ENCODE measurements at places on chromosomes 11 and 22. TPM values are rescaled to one million over a fixed set of nuclear protein-coding genes. Genes with fewer than 3 reads are reported as not detected.
A peak's percentile ranks its signal among the peaks of the same experiment; 100 is the strongest.

Gene APOC3
- not detected for total RNA-seq

Gene SMTNL1
- not detected for total RNA-seq

Gene IRAG1
- total RNA-seq = not detected

Gene EXPH5
- total RNA-seq = 17.9 TPM

Gene C11orf65
- 1.5 TPM for total RNA-seq

Gene NLRP10
- 1.3 TPM for total RNA-seq

GRCh38 chr11:132033051-132033450 lies 662.6 kb downstream of the NTM start:
- DNase-seq = no peak

GRCh38 chr11:34667810-34668582 lies 47.1 kb downstream of the EHF start:
- DNase-seq = no peak

DNA sequence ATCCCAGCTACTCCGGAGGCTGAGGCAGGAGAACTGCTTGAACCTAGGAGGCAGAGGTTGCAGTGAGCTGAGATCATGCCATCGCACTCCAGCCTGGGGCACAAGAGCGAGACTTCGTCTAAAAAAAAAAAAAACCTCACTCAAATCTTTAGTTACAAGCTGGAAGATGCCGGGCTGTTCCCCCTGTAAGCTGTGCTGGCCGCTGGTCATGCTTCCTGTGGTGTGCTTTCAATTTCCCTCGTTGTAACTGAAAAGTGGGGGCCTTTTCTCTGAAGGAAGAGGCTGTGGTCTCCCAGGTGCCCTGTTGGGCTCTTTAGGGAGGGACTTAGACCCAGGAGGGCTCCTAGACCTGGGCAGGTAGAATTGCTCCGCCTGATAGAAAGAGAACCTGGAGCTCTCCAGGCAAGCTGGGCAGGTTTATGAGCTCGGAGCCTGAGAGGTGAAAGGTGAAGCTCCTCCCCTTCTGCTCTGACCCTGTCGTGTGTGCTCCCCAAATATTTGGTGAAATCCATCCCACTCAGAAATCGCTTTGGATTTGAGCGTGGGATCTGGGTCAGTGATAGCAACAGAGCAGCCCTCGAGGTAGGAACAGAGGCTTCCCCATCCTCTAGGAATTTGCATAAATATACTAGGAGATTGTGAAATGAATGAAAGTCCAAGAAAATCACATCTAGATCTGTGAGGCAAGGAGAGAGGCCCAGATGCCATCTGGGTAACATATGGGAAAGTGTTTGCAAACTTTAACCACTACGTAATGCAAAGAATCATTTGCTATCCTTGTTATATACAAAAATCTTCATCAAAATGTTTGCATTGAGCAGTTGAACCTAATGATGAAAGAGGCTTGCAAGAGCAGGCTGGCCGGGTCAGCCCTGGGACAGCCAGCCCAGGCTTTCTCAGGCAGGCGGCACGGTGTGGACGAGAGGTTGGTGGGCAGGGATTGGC lies 154.3 kb downstream of the FBXO7 start:
- no peak for DNase-seq

DNA sequence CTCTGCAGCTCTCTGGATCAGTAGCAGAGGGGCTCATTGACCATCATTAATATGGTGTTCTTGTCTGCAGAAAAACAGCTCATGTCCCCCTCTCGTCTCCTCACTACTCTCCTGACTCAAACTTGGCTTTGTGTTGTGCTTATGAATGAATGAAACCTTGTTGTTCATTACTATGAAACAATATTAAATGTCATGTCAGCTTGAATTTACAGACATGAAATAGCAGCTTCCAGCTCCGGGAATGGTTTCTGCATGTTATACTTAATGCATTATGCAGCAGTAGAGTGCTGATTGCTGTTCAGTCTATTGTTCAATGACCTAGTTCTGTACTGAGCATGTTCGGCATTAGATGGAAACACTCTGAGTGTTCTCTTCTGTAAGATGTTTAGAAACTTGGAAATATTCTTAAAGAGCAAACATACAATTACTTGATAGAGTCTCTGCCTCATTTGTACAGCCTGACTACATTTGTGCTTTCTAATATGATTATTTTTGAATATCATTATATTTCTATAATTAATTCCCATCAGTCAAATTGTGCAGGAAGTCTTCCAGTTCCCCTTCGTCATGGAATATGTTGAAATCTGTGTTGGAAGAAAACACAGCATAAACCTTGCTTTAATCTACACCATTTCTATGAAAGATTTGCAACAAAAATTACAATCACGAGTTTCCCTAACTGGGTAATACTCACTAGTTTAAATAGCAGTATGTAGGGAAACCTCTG lies 340.4 kb downstream of the SOX6 start:
- no peak for DNase-seq

- no peak for DNase-seq
Observed at GRCh38 chr11:90737444-90738050, 514.7 kb upstream of the CHORDC1 start.

- no peak for DNase-seq
Observed at GRCh38 chr11:69358398-69359020, 64.6 kb downstream of the MYEOV start.

DNA sequence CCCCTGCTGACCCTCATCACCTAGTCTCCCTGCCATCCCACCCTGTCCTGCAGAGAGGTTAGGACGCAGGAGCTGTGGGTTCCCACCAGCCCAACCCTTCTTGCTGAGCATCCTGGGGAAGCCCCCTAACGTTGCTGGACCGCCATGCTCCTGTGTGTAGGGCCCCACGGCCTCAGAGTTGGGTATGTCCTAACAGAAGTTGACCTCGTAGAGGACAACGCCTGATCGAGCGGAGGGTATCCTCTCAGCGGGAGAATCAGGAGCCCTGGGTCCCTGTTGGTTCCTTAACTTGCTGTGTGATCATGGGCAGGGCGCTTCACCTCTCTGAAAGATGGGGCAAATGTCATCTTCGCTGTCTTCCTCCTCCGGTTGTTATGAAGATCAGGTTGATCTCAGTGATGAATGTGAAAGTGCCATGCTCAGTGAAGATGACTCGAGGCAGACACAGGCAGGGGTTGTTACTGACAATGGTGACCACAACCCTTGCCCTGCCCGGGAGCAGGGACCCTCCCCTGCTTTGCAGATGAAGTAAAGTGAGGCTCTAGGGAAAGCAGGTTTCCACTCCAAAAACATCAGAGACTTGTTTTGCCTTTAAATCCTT lies 19.3 kb upstream of the CD5 start:
- no peak for DNase-seq

- DNase-seq = peak; percentile 44
Observed at GRCh38 chr11:65556470-65557279, 1.5 kb downstream of the LTBP3 start.

DNA sequence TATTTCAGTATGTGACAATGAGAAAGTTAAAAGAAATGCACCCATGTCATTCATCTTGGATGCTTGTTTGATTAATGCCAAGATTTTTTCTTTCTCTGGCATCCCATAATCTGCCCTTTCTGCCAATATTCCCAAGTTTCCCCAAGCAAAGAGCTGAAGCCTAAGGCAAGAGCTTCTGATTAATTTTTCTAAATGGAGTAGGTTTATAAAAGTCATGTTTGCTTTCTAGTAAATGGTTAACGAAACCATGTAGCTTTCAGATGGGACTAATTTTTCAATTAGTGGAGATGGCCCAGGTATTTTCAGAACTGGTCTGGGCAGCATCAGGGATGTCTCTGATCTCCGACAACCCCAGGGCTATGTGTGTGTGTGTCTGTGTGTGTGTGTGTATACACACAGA lies 55.3 kb downstream of the LRRC4C start:
- DNase-seq = no peak

DNA sequence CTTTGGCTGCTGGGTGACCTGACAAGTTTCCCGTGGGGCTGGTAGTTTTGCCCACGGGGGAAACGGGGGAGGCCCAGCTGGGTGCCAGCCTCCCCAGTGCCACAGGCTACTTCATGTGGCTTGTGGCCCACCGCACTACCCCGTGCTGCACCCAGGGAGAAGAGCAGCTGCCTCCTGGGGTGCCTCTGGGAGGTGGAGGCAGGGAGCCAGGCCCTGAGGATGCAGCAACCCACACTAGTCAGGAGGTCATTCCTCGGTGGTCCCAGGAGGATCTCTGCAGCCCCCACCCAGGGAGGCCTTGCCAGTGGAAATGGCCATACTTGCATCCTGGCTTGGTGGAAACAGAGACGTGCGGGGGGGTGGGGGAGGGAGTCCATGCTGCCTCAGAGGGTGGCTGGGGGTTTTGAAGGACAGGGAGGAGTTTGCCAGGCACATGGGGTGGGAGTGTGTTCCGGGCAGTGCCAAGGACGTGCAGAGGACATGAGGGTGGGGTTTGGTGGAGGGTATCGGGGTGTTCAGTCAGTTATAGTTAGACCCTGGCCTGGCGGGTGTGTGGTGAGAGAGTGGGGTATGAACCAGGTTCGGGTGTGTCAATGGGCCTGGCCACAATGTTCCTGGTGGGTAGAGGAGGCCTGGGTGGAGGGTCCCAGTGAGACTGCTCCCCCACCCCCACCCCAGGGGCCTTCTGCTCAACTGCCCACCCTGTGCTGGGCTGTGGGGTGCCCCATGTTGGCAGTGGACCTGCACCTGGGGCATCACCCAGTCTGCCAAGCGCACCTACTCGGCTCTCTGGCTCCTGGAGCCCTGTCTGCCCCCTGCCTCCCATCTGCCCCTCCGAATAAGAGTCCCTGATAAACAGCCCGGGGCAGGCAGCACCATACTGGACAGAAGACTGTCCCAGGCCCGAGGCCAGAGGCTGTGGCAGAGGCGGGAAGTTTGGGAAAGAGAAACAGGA lies 3.8 kb downstream of the PIM3 start:
- no peak for DNase-seq

DNA sequence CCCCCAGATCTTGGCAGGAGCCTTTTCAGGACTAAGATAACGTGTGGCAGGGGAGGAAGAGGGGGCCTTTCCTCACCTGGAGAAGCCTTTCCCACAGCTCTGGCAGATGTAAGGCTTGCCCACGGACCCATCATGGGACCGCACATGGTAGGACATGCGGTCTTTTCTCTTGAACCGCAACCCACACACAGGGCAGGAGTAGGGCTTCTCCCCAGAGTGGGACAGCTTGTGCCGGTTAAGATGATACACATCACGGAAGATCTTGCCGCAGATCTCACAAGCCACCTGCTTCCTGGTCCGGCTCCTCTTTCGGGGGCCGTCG lies 1.9 kb downstream of the PATZ1 start:
- DNase-seq = no peak

DNA sequence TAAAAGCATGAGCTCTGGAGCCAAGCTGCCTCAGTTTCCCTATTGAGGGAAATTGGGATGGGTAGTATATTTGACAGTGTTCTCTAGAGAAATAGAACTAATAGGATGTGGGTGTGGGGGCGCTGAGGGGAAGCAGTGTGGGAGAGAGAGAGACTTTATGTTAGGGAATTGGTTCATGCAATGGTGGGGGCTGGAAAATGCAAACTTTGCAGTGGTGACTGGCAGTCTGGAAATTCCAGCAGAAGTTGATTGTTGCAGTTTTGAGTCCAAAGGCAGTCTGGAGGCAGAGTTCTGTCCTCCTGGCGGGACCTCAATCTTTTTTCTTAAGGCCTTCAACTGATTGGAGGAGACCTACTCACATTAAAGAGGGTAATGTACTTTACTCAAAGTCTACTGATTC lies 59.4 kb upstream of the SYT13 start:
- no peak for DNase-seq

DNA sequence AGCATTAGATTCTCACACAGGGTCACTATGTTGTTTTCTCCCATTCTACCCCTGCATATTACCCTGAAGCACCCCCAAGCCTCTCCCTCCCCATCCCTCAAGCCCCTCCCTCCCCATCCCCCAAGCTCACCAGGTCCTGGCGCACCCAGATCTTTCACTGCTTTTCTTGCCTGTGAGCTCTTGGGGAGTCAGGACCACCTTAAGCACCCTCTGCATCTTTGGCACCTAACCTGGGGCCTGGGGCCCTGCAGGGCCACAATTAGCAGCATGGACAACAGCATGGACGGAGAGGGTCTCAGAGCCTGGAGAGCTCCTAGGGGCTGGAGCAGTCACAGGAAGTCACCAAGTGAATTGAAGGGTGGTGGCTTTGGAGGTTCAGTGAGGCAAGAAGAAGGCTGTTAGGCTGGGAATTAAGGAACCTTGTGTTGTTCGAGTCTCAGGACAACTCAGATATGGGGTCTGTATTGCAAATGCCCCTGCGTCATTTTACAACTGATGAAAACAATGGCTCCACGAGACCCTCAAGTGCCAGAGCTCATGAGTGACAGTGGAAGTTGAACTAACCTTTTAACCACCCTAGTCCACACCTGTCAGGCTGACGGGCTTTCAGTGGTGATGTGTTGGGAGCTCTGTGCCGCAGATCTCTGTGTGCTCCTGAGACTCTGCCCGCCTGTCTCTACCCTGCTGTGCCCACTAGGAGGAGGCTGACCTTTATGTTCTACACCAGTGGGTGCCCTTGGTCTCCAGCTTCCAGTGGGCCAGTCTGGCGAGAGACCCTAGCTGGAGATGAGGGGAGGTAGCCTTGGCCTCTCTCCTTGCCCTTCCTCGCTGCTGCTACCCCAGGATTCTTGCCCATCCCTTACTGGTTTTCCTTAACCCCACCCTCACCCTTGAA lies 111.3 kb upstream of the OR4B1 start:
- no peak for DNase-seq

DNA sequence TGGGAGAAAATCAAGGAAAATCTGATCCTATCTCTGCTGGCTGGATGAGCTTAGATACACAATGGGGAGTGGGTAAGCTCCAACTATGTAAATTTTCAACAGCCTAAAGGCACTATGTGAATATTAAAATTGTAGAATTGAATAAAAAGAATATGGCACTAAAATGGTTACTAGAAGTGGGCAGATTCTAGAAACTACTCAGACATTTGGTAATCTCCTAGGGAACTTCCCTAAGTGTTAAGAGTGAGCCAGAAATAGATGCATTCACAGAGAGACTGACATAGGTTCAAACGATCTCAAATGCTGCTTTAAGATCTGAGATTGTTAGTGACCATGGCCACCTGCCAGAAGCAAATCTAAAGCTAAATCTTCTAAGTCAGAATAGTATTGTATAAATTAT lies 4.3 kb upstream of the OR52E1 start:
- no peak for DNase-seq

All from MCF 10A (cell line).